AG04450 (cell line): ENCODE measurements at places on chromosomes 2 and 18.

GRCh38 chr2:189870381-189871085, 86.3 kb downstream of the PMS1 start:
- DNase-seq, result no peak

DNA sequence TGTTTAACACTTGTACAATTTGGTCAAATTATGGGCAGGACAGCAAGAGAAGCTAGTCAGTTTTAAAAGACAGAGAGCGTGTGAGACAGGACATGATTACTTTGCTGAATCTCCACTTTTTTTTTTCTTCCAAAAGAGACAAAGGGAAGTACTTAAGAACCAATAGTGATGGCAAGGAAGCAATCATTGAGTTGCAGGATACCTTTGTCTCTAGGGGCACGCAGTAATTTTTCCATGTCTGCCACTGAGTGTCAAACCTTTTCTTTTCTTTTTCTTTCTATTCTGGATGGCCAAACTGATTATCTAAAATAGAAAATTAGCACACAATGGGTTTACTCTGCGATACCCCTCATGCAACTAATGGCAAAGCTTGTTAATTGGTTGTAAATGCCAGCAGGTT, 533.0 kb downstream of the PLCL1 start:
- DNase-seq, result no peak

DNA sequence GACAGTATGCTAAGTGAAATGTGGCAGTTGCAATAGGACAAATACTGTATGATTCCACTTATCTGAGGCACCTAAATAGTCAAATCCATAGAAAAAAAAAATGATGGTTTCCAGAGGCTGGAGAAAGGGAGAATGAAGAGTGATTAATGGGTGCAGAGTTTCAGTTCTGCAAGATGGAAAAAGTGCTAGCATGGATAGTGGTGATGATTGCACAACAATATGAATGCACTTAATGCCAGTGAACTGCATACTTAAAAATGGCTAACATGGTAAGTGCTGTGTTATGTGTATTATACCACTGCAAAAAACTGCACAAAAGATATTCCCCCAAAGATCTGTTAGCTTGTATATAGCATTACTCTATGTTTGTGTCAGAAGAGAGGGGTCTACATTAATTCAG, 185.4 kb downstream of the INHBB start:
- no peak for DNase-seq

GRCh38 chr2:238598802-238599530, 172.2 kb downstream of the ASB1 start:
- DNase-seq, result no peak
